ENCODE measurements at places on chromosomes 6 and 20.
A peak's percentile ranks its signal among the peaks of the same experiment; 100 is the strongest.

- peak; percentile 27 for DNase-seq
These were observed 93.5 kb downstream of the MAP3K7 start for GRCh38 chr6:90493332-90493731.

GRCh38 chr6:32562940-32563339, 26.7 kb downstream of the HLA-DRB1 start:
- no peak for DNase-seq

GRCh38 chr6:45710304-45710821, 305.3 kb downstream of the CLIC5 start:
- DNase-seq = peak; percentile 35

GRCh38 chr20:2751347-2751877, 49.0 kb downstream of the CPXM1 start:
- DNase-seq = no peak

GRCh38 chr6:122511193-122511924, 39.8 kb upstream of the SERINC1 start:
- DNase-seq = no peak

GRCh38 chr20:63035603-63036185, 28.9 kb upstream of the BHLHE23 start:
- no peak for DNase-seq

- no peak for DNase-seq
These were observed 11.7 kb upstream of the HCK start for GRCh38 chr20:32040142-32040953.

DNA sequence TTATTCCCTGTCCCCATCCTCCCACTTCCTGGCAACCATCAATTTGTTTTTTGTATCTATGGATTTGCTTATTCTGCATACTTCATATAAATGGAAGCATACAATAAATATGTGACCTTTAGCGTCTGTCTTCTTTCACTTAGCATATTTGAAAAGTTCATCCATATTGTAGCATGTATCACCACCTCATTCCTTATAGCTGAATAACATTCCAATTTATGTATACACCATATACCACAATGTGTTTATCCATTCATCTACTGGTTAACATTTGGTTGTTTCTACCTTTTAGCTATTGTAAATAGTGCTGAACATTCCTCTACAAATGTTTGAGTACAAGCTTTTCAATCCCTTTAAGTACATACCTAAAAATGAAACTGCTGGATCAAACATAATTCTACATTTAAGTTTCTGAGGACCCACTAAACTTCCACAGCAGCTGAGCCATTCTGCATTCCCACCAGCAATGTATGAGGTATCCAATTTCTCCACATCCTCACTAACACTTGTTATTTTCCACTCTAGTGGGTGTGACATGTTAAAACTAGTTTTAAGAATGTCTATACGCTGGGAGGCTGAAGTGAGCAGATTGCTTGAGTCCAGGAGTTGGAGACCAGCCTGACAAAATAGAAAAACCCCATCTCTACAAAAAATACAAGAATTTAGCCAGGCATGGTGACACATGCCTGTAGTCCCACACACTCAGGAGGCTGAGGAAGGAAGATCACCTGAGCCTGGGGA, 32.9 kb downstream of the NUDT3 start:
- peak; percentile 44 for DNase-seq

DNA sequence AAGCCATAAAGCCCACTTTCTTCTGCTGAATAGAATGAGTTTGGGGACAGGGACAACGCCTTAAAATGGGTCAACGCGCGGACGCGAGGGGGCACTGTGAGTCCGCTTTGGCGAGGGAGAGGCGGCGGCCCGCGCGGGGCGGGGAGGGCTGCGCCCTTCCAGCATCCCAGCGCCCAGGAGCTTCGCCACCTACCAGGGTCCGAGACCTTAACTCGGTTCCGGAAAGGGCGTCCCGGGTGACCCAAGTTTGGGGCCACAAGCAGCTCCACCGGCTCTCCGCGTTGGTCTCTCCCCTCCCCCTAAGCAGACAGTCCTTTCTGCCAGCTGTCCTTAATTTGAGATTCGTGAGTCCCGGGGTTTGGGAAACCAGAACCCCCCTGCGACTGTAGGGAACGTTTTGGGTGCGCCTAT, 1.8 kb upstream of the SAMD5 start:
- DNase-seq = peak; percentile 38

DNA sequence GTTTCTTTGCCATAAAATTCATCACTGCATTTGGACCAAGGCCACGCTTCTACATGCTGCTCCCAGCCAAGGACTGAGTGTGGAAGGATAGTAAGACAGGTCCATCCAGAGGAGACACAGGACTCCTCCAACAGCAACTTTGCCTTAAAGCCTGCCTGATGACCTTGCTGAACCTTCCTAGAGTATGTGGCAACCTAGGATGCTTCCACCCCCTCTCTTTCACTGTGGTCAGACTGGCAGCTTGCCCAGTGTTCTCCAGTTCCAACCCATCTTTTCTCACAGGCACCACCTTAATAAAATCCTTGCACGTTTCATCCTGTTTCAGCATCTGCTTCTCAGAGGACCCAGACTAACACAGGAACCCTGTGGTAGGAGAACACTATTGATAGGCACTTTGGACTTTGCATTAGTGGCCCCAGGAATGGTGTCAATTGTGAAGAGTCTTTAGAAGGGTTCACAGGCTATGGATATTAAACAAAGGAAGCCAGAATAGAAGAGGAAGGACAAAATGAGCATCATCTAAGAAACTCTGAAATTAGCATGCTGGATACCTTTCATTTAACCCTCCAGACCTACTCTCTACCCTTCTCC, 2.4 kb upstream of the PKHD1 start:
- DNase-seq = no peak

DNA sequence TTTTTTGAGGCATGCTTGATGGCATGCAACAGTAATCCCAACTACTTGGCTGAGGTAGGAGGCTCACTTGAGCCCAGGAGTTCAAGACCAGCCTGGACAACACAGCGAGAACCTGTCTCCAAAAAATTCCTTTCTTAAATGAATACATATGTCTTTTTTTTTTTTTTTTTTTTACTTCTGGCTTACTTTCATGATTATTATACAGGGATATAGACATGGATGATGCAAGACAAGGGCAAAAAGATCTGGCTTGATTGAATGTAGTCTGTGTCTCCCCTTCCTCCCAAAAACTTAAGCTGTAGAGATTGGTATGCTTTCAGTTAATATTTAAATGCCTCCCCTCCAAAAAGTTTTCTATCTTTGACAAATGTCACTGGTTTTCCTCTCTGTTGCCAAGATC, 7.6 kb downstream of the SNX3 start:
- no peak for DNase-seq

DNA sequence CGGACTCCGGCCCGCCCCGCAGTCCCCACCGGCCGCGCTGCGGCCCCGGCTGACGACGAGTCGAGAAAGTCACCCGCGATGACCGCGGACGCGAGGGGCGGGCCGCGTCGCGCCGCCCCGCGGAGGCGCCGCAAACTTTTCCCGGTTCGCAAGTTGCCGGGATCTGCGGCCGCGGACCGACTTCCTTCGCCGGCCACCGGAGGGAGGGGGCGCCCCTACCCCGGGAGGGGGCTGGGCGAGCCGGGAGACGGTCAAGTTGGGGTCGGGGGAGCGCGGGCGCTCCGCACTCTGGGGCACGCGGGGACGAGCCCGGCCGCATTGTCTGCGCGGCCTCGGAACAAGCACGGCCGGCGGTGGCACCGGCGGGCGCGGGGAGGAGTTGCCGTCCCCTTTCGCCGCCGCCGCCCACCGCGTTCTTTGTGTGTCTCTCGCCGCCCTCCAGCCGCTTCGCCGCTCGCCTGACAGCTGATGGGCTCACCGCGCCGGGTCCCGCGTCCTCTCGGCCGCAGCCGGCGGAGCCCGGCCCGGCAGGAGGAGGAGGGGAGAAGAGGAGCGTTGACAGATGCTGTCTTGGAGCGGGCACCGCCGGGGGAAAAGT, 131.6 kb downstream of the OGFRL1 start:
- DNase-seq = peak; percentile 47

DNA sequence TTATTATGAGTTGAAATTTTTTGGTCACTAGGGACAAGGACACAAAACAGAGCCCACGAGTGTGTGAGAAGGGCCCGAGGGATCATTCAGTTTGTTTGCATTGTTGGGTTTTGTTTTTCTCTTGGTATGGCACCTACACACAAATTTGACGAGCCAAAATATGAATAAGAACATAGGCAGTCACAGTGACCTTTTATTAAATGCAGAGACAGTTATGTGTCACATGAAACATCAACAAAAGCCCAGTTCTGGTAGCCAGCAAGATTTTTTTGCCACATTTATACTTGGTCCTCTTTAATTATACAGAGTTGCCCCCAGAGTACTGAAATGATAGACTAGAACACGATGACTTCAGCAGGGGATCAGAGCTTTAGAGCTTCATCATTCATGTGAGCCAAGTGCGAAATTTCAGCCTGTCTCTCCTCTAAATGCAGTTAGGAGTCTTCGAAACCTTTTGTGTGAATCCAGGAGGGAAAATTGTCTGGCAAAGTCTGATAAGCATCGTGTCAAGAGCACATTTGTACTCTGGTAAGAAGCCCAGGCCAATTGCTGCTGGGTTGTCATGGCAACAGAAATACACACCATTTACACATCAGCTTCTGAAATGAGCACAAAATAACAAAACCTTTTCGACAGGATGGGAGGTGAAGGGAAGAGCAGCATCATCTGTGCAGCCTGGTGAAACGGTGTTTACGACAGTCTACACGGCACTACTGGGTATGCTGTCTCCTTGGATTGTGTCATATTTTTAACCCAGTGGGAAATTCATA, 79.2 kb upstream of the RIPOR2 start:
- DNase-seq = peak; percentile 73

DNA sequence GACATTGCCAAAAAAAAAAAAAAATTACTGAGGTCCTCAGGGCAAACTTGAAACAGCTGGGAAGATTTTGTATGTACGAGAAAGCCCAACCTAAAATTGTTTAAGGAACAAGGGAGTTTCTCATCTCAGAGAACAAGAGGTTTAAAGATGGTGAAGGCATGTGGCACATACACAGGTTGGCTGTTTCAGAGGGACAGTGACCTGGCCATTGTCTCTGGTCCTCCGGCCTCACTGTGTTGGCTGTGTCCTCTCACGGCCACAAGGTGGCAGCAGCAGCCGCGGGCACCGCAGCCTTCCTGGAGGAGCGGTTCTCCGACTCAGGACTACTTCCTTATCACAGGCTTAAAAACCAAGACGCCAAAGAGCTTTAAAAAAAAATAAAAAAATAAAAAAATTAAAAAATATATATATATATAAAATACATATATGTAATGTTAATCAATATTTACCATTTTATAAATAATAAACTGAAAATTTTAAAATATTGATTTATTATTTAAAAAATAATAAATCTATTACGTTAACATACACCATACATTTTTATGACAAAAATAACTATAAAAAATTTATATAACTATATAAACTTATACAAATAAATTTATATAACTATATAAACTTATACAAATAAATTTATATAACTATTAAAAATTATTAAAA, 52.8 kb downstream of the GTF2H5 start:
- DNase-seq = peak; percentile 71

- DNase-seq = no peak
These were observed 179.4 kb downstream of the ASCC3 start for GRCh38 chr6:100701728-100702127.

DNA sequence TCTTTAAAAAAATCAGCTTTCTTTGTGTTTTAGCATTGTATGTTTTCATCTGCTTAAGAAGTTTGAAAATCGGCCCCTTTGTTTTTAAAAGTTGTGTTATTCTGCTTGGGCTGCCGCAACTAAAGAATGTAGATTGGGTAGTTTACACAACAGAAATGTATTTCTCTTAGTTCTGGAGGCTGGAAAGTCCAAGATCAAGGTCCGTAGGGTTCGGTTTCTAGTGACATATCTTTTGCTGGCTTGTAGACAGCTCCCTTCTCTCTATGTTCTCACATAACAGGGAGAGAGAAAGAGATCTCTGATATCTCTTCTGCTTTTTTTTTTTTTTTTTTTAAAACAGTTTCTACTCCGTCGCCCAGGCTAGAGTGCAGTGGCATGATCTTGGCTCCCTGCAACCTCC, 138.6 kb downstream of the TBC1D7 start:
- DNase-seq = no peak

GRCh38 chr6:36220226-36220625, 23.7 kb downstream of the BRPF3 start:
- no peak for DNase-seq

DNA sequence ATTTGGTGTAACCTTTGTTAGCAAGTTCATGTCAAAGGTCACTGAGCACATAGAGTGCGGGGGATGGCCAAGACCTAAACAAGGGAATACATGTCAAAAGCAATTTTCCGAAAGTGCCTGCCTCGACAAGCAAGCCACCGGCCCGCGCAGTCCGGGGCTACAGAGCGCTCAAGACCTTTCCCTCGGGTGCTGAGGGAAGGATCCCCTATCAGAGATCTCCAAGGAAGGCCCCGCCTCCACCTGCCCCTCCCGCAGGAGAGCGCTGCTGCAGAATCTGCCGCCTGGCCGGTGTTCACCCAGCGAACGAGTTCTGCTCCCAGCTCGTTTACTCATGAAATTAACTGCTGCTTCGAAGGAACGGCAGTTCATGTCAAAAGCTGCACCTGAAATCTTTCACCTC, 252.7 kb downstream of the BMP7 start:
- DNase-seq = no peak

DNA sequence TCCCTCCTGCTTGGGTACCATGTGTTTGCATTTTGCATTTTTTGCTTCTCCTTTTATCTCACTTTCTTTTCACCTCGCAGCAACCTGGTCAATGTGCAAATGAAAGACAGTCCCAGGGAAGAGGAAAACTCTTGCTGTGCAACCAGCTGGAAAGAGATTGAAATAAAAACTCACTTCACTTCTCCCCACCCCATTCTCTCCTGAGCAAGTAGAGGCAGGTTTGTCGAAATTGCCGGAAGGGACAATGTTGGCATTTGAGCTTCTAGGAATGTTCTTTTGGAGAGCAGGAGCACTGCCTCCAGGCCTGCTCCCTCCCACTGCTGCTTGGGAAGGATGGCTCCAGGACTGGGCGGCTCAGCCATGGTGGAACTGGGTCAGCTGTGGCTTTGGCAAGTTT, 30.6 kb downstream of the KCNG1 start:
- no peak for DNase-seq

DNA sequence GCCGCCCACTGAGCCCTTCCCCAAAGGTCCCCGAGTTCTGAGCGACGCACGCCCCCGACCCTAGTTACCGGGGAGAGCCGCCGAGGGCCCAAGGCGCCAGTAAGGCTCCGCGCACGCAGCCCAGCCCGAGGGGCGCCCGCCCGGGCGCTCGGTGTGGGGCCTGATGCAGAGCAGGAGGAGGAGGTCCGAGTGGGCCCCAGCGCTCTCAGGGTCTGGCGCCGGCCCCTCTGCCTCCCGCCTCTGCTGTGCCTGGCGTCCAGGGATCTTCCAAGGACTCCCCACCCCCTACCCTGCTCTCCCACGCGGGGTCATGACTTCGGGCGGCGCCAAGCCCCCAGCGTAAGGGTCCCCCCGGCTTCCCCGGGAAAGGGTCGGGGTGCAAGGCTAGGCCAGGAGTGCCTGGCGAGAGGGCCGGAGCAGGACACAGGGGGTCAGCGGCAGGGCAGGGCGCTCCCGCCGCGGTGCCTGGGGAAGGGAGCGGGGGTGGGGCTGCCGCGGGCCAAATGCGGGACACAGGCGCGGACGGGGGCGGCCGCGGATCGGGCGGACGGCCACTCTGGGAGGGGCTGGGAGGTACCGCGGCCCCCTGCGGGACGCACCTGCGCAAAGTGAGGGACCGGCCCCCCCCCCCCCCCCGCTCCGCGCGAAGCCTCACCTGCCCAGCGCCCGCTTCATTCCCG, 637 bp downstream of the ABHD12 start:
- DNase-seq = peak; percentile 18
